ENCODE measurements at places on chromosomes 7 and 10. TPM values are rescaled to one million over a fixed set of nuclear protein-coding genes. Genes with fewer than 3 reads are reported as not detected.

FAM25G gene
- not detected for total RNA-seq

VWC2 gene
- not detected for total RNA-seq

TMEM236 gene
- total RNA-seq = under 0.01 TPM

- no peak for DNase-seq
These were observed 91.2 kb downstream of the SPAG6 start for GRCh38 chr10:22436526-22436892.

GRCh38 chr7:28106321-28106829 is 74.2 kb downstream of the JAZF1 start:
- DNase-seq = peak; percentile 90

DNA sequence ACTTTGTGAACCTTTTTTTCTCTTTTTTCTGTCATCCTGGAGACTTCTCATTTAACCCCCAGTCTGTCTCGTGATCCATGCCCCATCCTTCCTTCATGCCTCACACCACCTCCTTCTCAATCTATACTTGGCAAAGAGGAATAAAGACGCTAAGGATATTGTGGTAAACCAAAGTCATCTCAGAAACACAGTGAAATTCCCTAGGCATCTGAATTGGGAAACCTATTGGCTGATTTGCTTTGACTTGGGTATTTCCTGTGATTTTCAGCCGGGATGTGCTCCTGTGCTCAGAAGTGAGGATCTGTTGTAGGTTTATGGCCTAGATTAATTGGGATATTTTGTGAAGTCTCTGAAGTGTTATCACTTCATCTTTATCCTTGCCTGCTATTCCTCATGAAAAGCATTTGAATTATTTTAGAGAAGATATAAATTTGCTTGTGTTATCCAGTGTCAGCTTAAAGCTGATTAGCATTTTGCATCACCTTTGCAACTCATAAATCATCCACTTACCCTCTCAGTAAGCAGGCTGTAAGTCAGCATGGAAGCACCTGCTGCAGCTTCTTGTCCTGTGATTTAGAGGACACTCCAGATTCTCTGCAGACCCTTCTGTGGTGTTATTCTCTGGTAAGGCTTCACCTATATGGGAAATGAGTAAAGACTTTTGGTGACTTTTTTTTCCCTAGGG is 138.0 kb downstream of the AUTS2 start:
- DNase-seq = no peak

DNA sequence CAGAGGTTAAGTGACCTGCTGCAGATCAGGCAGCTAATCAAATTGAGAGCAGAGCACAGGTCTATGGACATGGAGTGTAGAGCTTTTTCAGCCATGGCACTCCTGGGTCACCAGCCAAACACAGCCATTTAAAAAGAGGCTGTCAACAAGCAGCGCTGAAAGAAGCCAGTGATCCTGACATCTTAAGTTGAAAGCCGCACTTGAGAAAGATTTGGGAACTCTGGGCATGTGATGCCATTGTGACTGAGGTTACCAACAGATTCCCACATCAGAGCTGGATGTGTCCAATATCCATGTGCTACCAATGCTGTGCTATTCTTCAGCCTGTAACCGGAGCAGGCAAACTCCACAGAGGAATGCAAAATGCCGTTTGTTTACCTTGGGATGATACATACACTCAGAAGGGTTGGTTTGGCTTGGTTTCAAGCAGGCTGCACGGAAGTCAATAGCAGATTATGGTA is 56.2 kb upstream of the ABLIM1 start:
- peak; percentile 89 for DNase-seq
